NCI-H1105 (cell line): ENCODE measurements at places on chromosomes 4 and X.

GRCh38 chr4:69787879-69788278 is 27.5 kb upstream of the SULT1B1 start:
- no peak for DNase-seq

DNA sequence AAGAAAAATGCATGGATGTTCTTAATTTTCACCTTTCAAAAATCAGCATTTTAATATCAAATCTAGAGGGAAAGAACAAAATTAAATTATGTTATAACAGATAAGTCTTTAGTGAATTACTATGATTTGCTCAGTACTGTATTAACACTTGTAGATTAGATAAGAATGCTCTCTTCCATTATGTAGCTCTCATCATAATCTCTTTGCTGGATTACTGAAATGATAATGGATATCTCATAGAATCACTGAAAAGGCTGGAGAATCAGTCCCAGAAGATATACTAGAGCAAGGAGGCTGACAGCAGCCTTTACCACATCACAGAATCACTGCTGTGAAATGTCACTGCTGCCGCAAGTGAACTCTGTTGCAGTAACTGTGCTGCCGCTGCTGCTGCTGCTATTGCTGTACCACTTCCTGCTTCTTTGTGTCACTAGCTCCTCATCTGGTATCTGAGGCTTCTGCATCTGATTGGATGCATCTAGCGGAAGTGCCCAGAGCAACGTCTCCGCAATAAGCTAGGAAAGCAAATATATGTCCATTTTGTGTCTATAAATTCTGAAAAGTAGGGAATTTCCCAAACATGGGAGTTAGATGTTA is 738.2 kb downstream of the ADGRL3 start:
- DNase-seq = no peak

DNA sequence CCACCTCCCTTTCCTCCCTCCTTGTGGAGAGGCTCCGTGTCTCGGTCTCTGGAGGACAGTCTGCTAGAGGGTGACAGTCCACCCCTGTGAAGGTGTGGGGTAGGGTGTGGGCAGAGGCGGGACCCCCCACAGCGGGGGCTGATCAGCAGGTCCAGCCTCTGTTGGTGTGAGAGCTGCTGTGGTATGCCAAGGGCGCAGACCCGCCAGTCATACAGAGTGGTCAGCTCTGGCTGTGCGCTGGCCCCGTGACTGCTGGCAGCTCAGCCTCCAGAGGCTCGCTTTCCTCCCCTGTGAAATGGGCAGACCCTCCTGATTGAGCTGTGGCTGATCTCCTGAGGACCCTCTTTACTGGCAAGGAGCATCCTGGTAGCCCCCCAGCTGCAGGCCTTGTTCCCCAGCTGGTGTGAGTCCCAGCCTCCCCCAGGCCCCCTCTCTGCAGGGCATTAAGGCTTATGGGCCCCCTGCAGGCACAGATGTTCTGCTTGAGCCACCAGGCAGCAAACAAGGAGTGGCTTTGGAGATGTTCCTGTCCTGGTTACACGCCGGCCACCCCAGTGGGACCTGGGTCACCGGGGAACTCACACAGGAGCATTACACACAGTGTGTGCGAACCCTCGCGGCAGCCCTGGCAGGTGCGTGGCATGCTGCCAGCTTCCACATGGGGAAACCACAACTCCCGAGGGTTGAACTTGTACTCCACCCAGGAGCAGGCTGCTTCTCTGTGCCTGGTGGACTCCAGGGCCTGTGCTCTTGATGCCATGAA is 76.8 kb downstream of the PPP2R2C start:
- no peak for DNase-seq

- no peak for DNase-seq
These were observed 149.6 kb downstream of the RAPGEF2 start for GRCh38 chr4:159252491-159252890.

- no peak for DNase-seq
These were observed 55.3 kb upstream of the GNRHR start for GRCh38 chr4:67809502-67809901.

DNA sequence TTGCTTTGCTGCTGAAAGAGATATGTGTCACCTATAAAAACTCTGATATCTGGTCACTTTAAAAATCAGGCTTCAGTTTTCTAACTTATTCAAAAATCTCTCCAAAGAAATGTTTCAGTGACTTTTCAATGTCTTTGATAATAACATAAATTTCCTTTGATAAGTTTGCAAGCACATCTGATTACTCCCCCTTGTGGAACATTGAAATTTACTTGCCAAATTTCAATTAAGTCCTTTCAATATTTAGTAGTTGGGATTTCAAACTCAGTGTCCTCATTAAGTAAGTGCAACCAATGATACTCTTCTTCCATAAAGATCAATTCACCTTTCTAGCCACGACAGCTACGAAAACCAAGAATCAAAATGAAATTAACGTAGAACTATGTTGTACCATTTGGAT is 151.3 kb upstream of the FAM47C start:
- DNase-seq = no peak

DNA sequence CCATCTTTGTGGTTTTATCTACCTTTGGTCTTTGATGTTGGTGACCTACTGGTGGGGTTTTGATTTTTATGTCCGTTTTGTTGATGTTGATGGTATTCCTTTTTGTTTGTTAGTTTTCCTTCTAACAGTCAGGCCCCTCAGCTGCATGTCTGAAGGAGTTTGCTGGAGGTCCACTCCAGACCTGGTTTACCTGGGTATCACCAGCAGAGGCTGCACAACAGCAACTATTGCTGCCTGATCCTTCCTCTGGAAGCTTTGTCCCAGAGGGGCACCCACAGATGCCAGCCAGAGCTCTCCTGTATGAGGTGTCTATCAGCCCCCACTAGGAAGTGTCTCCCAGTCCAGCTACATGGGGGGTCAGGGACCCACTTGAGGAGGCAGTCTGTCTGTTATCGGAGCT is 199.3 kb upstream of the WDFY3 start:
- DNase-seq = no peak

GRCh38 chr4:48804584-48805301 is 24.7 kb upstream of the FRYL start:
- DNase-seq = no peak

- DNase-seq = no peak
These were observed 49.4 kb upstream of the PRR32 start for GRCh38 chrX:126770179-126770578.

- no peak for DNase-seq
These were observed 102.6 kb downstream of the IL1RAPL2 start for GRCh38 chrX:104668550-104668949.

GRCh38 chr4:12472087-12472486 is 1012.1 kb downstream of the RAB28 start:
- no peak for DNase-seq

DNA sequence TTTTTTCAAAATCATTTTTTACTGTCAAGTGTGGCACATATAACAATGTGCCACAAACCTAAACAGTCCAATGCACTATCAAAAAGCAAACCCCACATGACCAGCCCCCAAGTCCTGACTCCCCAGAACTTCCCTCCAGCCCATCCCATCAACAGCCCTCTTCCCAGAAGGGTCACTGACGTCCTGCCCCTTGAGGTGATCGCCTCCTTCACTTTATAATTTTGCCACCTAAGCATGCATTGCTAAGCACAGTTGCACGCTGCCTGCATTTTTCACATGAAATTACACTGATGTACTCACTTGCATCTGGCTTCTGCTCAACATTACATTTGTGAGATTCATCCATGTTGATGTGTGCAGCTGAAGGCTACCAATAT is 42.5 kb downstream of the HTRA3 start:
- no peak for DNase-seq
